Stimulated activated CD4-positive, alpha-beta T cell treated with anti-CD3 and anti-CD28 coated beads, Interleukin-2, amount 100 ng/mL, for 4 hours (primary cell): ENCODE measurements at places on chromosomes 12 and 14.

DNA sequence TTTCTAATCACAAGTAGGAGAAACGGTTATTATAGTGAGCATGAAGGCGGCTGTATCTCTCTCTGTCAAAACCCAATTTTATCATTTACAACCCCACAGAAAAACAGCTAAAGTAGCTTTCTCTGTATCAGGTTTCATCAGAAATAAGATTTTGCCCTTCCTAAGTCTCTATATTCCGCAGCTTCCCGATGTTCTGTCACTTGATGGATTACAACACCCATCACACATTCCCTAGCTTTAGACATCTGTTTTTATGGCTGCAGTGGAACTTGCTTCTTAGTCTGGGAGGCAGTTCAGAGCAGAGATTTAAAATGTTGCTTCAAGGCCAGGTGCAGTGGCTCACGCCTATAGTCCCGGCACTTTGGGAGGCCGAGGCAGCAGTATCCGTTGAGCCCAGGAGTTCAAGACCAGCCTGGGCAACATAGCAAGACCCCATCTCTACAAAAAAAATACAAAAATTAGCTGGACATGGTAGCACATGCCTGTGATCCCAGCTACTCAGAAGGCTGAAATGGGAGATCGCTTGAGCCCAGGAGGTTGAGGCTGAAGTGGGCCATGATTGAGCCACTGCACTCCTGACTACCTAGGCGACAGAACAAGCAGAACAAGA lies 27.6 kb upstream of the FOXN3 start:
- DNase-seq, result no peak

- DNase-seq, result no peak
Measured at GRCh38 chr14:50308363-50308915, 3.6 kb downstream of the L2HGDH start.

DNA sequence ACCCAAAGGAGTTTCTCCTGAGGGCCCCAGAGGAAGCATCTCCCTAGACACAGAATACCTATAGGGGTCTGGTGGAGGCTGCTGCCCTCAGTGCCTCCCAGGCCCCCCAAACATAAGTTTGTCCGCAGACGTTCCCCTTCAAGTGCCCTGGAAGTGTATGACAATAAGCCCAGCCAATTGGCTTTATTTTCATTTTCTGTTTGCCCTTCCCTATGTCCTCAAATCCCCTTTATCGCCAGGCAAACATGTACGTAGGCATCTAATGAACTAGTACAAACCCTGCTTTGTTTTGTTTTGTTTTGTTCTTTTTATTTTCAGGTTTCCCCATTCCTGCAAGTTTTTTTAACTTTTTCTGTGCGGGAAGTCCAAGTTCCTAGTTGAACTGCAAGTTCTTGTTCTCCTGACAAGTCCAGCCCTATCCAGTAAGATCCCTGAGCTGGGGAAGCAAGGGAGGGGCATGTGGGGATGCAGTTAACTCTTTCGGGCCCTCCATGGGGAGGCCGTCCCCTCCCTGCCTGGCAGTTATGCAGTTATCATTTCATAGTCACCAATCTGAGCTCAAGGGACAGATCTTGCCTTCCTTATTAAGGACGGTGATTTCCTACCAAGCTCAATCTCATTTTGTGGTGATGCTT lies 141.9 kb downstream of the KCNA5 start:
- no peak for DNase-seq

GRCh38 chr12:69616025-69616424 lies 5.3 kb upstream of the LRRC10 start:
- DNase-seq, result no peak

GRCh38 chr12:129269756-129270495 lies 416.6 kb downstream of the GLT1D1 start:
- no peak for DNase-seq

DNA sequence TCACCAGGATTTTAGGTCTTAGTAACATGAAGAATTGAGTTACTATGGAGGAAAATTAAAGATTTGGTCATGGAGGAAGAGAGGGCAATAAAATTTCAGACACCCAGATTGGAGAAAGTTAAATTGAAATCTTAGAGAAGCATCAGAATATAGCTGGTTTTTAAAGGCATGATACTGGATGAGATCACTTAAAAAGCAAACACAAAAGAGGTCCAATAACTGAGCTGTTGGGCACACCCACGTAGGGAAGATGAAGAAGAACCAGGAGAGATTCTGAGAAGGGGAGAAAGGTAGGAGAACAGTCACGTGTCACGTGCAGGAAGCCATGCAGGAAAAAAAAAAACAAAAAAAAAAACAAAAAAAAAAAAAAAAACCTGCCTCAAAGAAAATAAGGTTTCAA lies 18.8 kb downstream of the CAPS2 start:
- no peak for DNase-seq

GRCh38 chr12:79732638-79733037 lies 41.9 kb upstream of the PAWR start:
- no peak for DNase-seq

DNA sequence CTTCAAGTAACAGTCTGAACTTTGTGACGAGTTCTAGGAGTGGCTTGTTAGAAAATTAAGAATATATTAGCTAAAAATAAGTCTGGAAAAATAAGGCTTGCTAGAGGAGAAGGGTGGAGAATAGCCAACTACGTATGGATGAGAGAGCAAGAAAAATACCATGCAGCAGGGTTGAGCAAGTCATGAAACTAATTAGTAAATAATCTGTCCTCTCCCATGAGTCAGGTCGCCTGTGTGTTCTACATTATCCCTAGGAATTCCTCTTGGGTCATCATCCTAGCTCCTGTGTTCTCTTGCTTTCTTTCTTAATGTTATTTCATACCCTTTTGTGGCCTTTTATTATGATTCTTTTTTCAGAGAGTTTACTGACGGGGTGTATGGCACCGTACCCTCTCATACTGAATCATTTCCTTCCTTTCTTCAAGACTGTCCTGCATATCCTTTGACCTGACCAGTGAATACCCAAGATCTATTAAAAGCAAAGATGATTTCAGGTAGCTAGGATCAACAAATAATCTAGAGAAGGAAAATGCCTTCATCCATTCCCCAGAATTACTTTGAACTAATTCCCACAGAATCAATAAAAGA lies 177.2 kb upstream of the NPAS3 start:
- no peak for DNase-seq

DNA sequence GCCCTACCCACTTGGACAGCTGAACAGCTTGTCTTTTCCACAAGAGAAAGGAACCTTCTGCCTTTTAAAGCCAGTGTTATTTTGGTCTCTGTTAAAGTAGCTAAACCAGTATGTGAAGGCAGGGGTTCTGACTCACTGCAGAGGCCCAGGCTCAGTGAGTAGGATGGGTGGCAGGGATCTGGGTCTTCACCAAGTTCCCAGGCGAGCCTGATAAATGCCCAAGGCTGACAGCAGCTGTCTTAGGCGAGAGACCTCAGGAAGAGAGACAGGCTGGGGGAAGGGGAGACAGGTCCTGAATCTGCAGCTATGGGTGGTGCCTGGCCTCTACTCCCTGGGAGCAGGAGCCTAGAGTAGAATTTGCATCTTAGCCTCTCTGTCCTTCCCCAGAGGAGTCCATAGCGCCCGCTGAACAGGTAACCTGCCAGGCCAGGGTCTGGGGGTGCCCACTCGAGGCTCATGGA lies 18.1 kb upstream of the KIF26A start:
- no peak for DNase-seq

DNA sequence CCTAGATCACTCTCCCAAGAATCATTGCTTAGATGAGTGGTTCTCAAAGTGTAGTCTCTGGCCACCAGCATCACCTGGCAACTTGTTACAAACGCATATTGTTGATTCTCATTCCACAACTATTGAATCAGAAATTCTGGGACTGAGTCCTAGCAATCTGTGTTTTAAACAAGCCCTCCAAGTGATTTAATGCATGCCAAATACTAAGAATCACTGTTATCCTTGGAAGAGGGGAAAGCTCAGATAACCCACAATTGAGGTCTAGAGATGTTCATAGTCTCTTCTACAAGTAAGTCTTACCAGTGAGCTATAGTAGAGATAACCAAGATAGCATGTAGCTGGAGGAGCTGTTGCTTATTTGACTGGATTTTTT lies 666.6 kb downstream of the DIO2 start:
- DNase-seq, result no peak
